ENCODE measurements at places on chromosomes 4 and X.

GRCh38 chr4:138685316-138685715 lies 330.3 kb upstream of the NOCT start:
- no peak for DNase-seq

DNA sequence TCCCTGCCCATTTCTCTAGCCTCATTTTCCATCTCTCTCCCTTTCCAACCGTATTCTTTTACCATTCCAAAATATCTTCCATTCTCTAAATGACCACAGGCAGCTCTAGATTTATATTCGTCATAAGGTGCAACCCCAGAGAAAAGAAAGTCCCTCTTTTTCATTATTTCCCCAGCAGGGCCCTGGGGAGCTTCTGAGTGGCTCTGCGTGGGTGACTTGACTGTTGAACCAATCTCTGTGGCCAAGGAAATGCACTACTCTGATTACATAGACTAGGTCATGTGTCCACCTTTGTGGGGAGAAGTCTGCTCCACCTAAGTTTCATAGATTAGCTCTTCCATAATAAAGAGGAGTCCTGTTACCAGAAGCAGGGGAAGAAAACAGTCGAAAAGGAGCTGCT lies 51.4 kb downstream of the ATOH1 start:
- no peak for DNase-seq

- DNase-seq: no peak
These were observed 642.1 kb downstream of the CCSER1 start for GRCh38 chr4:90769251-90769650.

GRCh38 chr4:151472711-151473110 lies 63.7 kb downstream of the FHIP1A start:
- no peak for DNase-seq

DNA sequence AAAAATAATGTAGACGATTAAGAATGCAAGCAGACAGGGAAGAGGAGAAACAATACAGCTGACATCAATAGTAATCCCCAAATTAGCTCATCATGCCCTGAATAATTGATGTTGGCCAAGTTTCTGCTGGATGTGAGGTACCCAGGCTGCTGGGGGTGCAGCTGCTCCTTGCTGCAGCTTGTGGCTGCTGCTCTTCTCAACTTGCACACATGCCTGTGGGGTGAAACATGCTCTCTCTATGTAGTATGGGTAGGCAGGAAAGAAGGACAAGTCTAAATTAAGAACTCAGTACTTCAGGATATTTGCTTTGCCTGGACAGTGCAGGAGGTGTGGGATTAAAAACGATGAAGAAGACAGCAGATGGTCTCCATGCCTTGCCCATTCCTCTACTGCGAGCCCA lies 16.7 kb downstream of the EDA2R start:
- DNase-seq: no peak

GRCh38 chrX:2578864-2579263 lies 78.1 kb upstream of the DHRSX start:
- DNase-seq: no peak

- DNase-seq: no peak
These were observed 62.9 kb downstream of the TMEM165 start for GRCh38 chr4:55458611-55459010.

- DNase-seq: no peak
These were observed 108.8 kb downstream of the GPR143 start for GRCh38 chrX:9656871-9657270.

DNA sequence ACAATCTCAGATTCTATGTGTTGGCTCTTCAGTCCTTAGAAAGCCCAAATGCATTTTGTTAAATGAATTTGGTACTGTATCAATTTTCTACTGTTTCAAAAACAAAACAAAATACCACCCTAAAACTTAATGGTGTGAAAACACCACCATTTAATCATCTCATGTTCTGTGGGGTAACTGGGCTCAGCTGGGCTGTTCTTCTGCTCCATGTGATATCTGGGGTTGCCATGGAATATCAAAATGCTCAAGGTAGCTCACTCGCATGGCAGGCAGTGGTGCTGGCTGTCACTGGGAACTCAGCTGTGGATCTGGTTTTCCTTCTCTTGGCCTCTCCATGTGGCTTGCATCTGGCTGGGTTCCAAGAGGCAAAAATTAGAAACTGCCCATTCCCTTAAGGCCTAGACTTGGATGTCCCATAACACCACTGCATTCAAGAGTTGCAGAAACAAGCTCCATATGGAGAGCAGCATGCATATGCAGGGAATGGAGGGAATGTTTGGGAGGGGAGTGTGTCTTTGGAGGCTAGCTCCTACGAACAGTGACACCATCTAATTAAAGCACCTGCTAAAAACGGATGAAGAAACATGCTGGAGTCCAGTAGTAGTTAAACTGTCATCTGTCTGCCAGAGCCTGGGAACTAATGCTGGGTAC lies 279.2 kb downstream of the STK32B start:
- DNase-seq: no peak

- DNase-seq: no peak
These were observed 26.5 kb upstream of the PSAPL1 start for GRCh38 chr4:7461230-7461629.

DNA sequence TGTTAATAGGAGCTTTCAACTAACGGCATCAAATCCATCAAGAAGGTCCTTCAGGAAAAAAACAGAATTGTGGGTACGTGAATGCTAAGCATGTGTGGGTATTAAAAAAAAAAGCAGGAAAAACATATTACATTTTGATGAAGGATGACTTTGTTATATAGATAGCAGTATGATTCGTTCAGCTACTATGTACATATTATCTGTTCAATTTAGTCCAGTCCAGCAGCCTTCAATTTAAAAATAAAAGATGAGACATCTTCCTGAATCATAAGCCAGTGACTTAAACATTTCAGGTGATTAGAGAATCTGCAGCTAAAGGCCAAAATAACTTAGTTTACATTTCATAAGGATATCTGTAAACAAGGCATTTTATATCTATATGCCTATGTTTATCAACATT lies 63.4 kb downstream of the LCORL start:
- no peak for DNase-seq

DNA sequence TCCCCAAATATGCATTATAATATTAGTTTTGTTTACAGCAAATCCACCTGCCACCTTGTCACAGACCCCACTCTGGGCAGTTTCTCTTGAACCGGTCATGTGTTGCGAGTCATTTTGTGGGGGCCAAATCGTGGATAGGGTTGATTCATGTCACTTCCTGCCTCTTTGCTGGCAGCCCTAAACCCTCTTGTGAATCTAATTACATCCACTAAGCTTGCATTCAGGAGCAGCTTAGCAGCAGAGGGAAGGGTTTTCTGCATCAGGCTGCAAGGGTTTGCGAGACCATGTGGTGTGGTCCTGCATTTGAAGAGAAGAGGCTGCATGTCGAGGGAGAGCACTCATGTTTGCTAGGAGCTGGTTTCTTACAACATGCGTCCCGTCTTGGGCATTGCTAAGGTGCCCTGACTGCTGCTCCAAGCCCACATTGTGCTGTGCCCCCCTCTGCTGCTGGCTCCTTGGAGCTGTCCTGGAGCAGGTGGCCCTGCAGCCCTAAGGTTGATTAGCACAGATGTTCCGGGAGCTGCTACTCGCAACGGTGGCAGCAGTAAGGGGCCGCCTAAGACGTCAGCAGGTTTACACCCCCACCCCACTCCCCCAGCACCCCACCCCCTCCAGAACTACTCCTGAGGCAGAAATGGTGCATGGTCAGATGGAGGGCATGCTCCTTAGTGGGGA lies 88.9 kb upstream of the CLDN34 start:
- no peak for DNase-seq

DNA sequence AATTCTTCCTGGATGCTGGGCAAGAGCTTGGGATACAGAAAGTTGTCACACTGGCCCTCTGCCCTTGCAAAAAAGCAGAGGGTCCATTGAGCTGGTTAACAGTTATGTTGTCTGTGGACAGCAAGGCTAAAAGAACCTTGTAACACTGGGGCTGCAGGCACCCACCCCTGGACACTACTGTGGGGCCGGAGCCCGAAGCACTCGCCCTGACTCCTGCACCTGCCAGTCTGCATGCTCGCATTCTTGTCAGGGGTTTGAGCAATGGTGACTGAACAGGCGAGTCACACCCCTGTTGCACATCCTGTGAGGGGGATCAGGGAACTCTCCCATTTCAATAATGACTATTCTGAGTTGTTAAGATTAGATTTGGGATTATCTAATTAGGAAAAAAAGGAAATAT lies 23.6 kb downstream of the ADH4 start:
- no peak for DNase-seq

GRCh38 chr4:155512817-155513216 lies 136.1 kb upstream of the MAP9 start:
- DNase-seq: no peak

GRCh38 chr4:41346306-41347061 lies 89.8 kb downstream of the UCHL1 start:
- no peak for DNase-seq

- DNase-seq: no peak
These were observed at the start of gene ADRA2C for GRCh38 chr4:3766036-3766784. Gene ADRA2C (plus strand): TSS chr4:3766385. CDS start chr4:3766607, 222 bp downstream.

- no peak for DNase-seq
These were observed 92.9 kb downstream of the FNIP2 start for GRCh38 chr4:158861766-158862165.

GRCh38 chrX:74230094-74230493 lies 73.9 kb upstream of the ZCCHC13 start:
- DNase-seq: no peak

GRCh38 chrX:34300871-34301270 lies 168.8 kb upstream of the FAM47A start:
- DNase-seq: no peak

DNA sequence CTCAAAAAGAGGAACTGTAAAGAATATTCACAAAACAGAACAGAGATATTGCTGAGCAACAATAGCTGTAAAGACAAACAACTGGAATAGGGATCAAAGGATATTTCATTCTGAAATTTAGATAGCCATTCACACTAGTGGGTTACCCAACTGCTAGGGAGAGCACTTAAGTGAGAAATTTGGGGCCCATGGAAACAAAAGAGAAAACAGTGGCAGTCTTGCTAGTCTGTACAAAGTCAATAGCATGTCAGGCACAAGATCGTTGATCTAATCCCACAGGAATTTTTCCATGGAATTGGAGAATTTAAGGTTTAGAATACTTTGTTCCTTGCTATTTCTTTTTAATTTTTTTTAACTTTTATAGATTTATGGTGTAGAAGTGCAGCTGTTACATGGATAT lies 467.0 kb downstream of the PCDH18 start:
- no peak for DNase-seq

DNA sequence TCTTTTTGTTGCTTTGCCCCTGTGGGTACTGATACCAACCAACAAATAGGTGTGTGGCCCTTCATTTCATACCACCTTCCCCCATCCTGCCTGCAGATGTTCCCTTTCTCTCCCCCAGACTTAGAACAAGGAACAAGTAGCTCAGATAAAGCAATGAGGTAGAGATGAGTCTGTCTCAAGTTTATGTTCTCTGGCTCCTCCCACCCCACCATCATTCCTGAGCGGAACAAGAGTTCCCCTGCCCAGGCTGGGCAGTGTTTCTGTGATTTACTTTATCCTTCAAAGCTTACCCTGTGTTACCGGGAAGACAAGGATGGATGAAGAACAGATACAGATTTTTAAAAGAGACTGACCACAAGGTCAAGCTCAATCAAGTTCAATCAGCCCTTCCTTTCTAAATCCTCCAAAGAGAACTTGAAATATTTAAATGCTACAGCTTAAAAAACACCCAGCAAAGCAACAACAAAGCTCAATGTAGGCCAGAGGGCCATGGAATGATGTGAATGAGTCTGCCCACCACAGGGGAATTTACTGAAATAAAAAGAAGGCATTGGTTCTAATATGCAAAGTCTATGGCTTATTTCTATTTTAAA lies 80.1 kb upstream of the UCP1 start:
- DNase-seq: no peak

- no peak for DNase-seq
These were observed 448.7 kb upstream of the FAT1 start for GRCh38 chr4:187172340-187172761.

DNA sequence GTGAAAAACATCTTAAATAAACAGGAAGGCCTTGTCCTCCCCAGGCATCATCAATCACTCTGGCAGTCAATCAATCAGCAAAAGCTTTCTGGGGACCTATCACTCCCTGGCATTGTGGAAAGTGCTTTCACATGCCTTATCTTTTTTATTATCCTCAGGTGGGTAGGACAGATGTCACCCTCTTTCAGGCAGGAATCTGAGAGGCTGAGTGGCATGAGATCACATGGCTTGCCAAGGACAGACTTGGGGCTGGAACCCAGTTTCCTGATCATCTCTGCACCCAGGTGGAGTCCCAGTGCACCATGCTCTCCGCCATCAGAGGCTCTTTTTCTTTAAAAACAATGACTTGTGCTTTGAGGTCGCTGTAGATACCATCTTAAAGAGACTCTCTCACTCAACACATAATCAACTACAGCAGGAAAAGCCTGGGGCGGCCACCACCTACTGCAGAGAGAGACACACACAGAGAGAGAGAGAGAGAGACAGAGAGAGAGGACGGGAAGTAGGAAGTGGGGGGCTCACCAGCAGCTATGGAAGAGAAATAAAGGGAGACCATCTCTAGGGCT lies 282.7 kb downstream of the PTTG2 start:
- no peak for DNase-seq

GRCh38 chr4:61201961-61202637 lies 2.0 kb downstream of the ADGRL3 start:
- DNase-seq: no peak

- no peak for DNase-seq
These were observed 24.2 kb upstream of the PGRMC2 start for GRCh38 chr4:128311659-128312403.

GRCh38 chr4:41989994-41990364 lies 351 bp upstream of the SLC30A9 start:
- DNase-seq: no peak

- no peak for DNase-seq
These were observed 187.8 kb upstream of the MBNL3 start for GRCh38 chrX:132676561-132677186.

- DNase-seq: no peak
These were observed 52.5 kb upstream of the TTC29 start for GRCh38 chr4:146998157-146998556.

DNA sequence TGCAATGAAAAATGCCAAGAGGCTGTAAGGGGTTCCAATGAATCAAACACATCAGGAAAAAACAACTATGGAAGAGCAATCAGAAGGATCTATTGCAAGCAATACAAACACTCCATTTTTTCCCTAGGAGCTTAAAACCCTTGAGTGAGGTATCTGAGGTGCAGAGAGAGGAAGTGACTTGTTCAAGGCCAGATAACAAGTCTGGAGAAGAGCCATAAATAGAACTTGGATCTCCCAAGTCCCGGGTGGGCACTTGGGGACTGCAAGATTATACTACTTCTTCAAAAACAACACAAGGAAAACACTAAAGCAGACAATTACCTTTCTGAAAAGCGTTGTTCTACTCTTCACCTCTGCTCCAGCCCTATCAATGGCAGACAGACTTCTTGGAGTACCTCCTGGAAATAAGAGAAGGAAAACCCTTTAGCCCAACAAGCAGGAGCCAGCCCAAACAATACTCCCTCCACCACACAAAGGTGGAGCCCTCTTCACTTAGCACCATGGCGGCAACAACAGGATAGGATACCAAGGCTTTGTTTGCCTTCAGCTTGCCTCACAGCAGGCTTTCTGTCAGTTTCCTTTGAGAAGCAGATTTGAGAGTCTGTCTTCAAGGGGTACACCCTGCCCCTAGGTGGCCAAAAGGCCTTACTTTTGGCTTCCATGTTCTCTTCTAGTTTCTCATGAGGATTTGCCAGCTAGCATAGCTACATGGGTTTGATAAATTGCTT lies 26.0 kb downstream of the AIFM1 start:
- DNase-seq: no peak

Data from cortex of kidney (tissue), 1 donor.